Stimulated activated CD8-positive, alpha-beta memory T cell treated with anti-CD3 and anti-CD28 coated beads, Interleukin-4, amount 100 ng/mL, for 4 hours (primary cell): ENCODE measurements at places on chromosomes 5 and 9.

- DNase-seq, result no peak
Observed at GRCh38 chr9:135249191-135249590, 161.7 kb downstream of the OLFM1 start.

GRCh38 chr9:86488794-86489193, 134.6 kb upstream of the TUT7 start:
- no peak for DNase-seq

- no peak for DNase-seq
Observed at GRCh38 chr5:52694648-52695047, 93.1 kb upstream of the ITGA1 start.

DNA sequence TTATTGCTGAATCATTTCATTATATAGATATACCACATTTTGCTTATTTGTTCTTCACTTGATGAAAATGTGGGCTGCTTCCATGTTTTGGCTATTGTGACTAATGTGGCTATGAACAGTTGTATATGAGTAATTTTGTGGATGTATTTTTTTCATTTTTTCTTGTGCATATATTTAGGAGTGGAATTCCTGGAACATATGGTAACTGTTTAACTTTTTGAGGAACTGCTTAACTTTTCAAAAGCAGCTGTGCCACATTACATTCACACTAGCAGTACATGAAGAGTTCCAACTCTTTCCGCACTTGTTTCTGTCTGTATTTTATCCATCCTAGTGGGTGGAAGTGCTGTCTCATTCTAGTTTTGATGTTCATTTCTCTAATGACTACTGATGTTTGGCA, 67.8 kb downstream of the JAK2 start:
- DNase-seq, result no peak

- no peak for DNase-seq
Observed at GRCh38 chr9:131622523-131622922, 77.2 kb downstream of the PRRT1B start.
